ENCODE measurements at places on chromosomes 1 and 21.

- DNase-seq: no peak
Observed at GRCh38 chr1:246004301-246004700, 502.8 kb downstream of the SMYD3 start.

- no peak for DNase-seq
Observed at GRCh38 chr1:44359234-44359935, 4.3 kb upstream of the ERI3 start.

GRCh38 chr1:112710586-112710985, 3.7 kb upstream of the RHOC start:
- no peak for DNase-seq

DNA sequence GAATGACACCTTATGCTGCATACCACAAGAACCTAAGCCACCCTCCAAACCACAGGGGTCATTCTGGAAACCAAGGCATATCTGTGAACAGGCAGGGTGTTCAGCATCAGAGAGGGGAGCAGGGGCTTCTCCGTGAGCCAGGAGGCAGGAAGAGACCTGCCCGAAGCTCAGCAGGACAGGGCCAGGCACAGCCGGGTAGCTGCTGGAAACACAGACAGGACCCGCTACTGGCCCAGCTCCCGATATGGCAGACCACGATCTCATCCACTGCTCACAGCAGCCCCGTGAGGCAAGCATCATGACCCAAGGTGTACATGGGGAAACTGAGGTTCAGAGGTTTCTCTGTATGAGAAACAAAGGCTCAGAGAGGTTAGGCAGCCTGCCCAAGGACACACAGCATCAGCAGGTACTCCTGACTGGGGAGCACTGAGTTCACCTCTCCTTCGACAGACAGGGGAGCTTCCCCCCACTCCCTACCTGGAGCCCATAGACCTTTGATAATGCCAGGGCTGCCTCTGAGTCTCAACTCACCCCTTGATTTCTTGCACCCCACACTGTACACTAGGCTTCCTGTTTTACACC, 317.7 kb downstream of the MATN1 start:
- no peak for DNase-seq

DNA sequence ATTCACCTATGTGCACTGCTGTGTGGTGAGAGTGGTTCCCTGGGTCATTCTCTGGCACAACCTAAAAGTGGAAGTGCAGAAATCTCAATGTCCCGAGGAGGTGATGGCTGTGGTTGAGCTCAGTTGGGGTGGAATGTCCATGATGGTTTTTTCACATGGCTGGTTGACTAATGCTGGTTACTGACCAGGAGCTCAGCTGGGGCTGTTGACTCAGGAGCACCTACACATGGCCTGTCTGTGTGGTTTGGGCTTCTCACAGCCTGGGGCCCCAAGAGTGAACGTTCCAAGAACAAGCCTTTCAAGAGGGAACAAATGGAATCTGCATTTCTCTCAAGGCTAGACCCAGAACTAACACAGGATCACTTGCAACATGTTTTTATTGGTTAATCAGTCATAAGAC, 6.4 kb upstream of the KANK4 start:
- no peak for DNase-seq

GRCh38 chr1:110187139-110187890, 22.8 kb upstream of the KCNC4 start:
- DNase-seq: no peak

DNA sequence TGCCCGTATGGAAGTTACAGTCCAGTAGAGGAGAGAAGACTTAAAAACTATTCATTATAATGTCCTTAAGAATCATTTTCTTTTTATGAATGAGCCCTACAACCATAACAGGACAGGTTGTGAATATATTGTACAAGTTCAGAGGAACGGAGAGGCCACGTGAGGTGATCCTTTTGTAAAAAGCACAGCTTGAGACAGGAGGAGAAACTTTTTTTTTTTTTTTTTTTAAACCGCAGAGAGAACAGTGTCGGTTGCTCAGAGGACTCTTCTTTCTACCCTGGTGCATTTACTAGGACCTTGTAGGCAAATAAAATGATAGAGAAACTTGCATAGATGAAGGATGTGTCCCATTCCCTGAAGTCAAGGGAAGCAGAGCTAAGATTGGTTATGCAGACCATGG, 32.1 kb downstream of the DYRK1A start:
- no peak for DNase-seq

GRCh38 chr21:16578912-16579311, 849.1 kb downstream of the USP25 start:
- DNase-seq: no peak

DNA sequence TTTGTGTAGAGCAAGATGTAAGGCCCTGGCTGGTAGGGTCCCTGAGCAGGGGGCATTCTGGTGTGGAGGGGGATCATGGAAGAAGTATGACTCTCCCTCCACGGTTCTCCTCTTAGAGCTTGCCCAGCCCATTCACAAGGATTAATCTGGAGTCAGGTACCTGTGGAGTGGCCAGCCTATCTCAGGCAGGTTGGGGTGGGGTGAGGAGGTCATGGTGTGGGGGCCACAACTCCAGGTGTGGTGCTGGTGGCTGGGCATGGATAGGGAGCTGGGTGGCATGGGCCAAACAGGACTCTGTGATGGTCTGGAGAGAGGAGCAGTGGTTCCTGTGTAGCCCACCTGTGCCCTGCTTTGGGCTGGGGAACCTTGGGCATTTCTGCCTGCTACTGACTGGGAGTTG, 32.3 kb downstream of the TMCC2 start:
- no peak for DNase-seq

GRCh38 chr1:66095190-66095589, 302.5 kb downstream of the PDE4B start:
- no peak for DNase-seq

- DNase-seq: no peak
Observed at GRCh38 chr1:206892351-206892984, 4.8 kb upstream of the IL24 start.

DNA sequence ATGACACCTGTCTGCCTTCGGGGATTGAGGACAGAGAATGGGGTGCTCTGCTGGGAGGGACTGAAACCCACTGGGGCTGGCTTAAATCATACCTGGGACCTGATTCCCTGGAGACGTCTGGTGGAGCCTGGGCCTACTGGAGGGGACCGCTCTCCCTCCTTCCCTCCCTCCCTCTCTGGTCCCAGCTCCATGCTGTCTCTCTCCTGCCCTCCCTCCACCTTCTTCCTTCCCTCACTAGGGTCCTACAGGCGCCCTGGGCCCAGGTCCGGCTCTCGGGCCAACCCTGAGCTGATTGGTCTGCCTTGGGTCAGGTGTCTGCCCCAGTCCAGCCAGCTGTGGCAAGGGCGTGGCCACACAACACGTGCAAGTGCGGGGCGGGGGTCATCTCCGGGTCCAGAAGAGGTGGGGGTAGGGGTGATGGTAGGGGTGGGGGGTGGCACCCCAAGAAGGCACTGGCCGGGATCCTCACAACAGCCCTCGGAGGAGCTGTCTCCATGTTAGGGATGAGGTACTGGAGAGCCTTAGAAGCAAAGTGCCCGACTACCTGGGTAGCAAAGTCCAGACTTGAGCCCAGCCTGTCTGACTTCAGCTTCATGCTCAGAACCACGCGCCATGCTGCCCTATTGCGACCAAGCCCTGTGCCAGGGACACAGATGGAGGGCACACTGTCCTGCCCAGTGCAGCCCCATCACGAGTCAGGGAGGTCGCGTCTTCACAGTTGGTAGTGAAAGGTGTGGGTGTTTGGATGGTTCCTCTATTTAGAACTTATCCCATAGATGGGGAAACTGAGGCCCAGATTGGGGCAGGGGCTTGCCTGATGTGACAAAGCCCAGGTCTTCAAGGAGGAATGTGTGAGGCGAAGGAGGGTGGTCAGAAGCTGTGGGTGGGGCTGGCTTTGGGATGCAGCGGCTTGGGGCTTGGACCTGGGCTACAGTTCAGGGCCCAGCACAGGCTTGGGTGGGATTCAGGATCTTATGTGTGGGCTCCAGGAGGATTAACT, 574.1 kb downstream of the PTPRU start:
- DNase-seq: no peak

DNA sequence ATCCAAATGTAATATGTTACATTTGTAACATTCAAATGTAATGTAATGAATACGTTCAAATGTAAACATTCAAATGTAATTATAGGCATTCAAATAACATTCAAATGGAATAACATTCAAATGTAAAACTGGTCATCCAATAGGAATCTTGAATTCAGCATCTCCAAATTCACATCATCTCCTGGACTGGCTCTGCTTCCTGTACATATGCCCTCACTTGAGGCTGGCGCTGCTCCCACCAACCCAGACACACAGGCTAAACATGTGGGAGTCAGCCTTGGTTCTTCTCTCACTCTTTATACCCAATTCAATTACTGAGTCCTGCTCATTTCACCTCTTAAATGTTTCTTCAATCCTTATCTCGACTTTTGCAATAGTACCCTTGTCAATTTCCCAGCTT, 6.9 kb downstream of the EBNA1BP2 start:
- no peak for DNase-seq

GRCh38 chr21:44379515-44379848, 26.1 kb downstream of the TRPM2 start:
- no peak for DNase-seq

DNA sequence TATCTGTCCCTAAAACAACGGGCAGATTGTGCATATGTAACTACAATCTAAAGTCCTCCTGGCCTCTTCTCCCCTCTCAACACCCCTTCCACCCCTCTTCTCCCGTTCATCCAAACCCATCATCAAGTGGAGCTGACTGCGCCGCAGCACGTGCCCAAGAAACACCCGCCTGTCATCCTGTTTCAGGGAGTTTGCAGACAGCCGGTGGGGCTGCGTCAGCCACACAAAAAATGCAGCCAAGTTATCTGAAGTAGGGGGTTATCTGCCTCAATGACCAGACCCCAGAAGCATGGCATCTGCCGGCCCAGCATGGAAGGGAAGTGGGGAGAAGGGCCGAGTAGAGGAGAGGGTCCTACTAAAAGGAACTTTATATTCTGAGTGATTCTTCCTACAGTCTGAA, 49.0 kb downstream of the GPR161 start:
- DNase-seq: no peak

DNA sequence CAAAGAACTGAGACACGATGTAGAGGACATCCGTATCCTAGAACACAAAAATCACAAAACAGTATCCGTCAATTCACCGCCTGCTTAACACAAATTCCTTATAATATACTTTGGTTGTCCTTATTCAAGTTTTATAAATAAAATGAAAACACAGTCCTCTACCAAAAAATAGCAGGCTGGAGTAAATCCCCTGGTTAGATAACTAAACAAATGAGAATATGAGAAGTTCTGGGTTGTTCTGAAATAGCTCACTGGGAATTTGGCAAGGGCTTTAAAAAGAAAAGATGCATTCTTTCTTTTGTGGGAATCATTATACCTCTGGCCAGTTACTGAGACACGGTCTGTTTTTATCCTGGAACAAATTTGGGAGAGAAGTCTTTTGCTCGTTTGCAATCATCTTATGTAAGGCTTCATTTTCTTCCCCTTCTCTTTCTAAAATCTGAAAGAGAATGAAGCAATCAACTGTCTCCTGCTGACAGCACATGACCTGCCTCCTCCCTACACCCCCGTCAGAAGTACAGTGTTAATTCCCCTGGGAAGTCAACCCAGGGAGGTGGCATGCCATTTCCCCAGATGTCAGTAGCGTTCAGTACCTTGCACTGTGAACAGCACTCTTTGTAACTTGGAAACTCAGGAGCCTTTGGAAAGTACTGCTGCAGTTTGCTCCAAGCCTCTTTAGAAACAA, 37.1 kb upstream of the RAP1GAP start:
- no peak for DNase-seq

GRCh38 chr1:55196433-55197035, 18.6 kb downstream of the USP24 start:
- no peak for DNase-seq

GRCh38 chr1:94629259-94630181, 88.0 kb upstream of the F3 start:
- no peak for DNase-seq

GRCh38 chr1:227808566-227808965, 6.9 kb upstream of the PRSS38 start:
- no peak for DNase-seq

DNA sequence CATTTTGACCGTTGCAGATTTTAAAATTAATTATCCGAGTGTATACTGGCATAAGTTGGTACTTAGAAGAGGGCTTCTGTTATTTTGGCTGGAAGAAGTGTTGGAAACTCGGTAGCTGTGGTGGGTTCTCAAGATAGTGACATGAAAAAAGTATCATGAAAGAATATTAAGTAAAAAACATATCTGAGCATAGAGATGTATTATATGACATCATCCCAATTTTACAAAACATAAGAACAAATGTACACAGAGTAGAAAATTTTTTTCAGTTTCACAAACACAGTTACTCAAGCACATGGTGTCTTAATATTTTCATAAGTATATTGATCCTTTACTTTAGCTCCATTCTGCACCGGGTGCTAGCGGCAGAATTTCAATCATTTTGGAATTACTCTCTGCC, 684 bp downstream of the IFI16 start:
- no peak for DNase-seq

- DNase-seq: no peak
Observed at GRCh38 chr1:75115654-75116053, 18.5 kb upstream of the LHX8 start.

DNA sequence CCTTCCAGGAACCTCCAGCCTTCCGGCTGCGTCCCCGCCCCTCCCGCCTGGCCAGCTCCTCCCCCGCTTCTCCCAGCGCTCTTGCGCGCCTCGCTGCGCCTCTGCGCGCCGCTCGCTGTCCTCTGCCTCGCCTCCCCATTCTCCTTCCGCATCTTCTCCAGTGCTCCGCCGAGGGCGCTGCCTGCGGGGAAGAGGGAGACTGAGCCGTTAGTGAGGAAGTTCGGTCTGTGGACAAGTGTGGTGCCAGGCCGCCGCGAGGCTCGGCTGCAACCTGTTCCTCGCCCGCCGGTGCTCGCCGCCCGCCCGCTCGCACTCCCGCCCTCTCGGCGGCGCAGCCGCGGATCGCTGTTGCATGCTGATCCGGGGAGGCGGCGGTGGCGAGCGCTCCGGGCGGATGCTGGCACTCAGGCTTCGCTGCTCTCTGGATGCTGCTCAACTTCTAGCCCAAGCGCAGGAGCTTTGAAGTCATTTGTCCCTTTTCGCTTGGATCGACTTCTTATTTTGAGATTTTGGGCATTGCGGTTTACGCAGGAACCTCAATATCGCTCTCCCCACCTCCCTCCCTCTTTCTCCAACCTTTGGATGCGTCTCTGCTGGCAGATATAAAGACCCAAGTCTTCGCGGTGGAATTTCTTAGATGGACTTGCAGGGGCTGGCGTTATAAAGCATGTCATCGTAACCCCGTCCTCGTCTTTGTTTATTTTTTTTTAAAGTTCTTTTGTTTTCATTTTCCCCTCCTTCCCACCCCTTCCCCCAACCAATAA, 614 bp upstream of the CACNA1E start:
- DNase-seq: peak; percentile 53

DNA sequence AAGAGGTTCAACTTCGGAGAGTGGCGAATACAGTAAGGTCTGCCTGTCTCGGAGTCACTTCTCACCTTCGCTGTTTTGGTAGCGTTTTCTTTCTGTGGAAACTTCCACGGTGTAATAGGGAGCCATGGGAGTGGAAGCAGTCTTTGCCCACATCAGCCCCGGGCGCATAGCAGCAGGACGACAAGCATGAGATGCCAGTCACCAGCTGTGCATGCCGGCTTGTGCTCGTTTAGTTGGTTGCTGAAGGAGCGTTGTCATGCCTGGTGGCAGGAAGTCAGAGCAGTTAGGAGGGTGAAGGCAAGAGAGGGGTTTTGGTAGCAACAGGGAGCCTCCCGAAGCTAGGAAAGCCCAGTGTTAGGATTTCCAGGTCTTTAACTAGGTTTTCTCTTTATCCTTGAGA, 58.8 kb downstream of the MRPS6 start:
- no peak for DNase-seq

Data from GM12892 (cell line).